ENCODE measurements at places on chromosomes 4 and X.
A peak's percentile ranks its signal among the peaks of the same experiment; 100 is the strongest.

GRCh38 chr4:181662383-181662782 lies 580.8 kb upstream of the TENM3 start:
- DNase-seq: no peak

- DNase-seq: no peak
Observed at GRCh38 chr4:107629318-107629717, 90.7 kb downstream of the PAPSS1 start.

- DNase-seq: no peak
Observed at GRCh38 chr4:101954975-101955678, 164.6 kb downstream of the BANK1 start.

- no peak for DNase-seq
Observed at GRCh38 chr4:5120067-5120466, 68.8 kb downstream of the STK32B start.

DNA sequence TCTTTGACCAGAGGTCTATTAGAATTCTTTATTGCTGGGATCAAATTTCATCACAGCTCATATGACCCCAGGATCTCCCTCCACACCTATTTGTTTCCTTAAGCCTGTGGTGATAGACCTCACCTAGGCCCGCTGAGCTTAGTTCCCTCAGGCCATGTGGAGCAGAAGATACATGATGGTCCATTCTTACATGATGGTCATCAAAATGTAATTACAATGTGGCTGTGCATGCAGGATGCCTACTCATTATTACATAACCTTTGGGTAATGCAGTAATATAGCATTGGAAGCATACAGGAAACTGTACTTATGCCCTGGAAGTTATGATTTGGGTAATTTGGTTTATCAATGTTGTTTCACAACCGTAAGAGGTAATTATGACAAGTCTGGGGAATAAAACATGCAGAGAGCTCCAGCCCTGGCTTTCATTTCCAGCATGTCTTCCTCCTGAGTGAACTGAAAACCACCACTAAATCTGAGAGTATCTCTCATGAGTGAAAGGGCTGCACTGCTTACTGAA lies 67.0 kb upstream of the AGA start:
- DNase-seq: no peak

GRCh38 chrX:10233173-10233572 lies 76.4 kb downstream of the CLCN4 start:
- DNase-seq: no peak

- no peak for DNase-seq
Observed at GRCh38 chr4:155081222-155081621, 127.2 kb upstream of the NPY2R start.

GRCh38 chr4:110622841-110623717 lies at the start of gene PITX2:
Gene PITX2, minus strand, starts transcription at chr4:110623077. Its CDS starts 617 bp downstream, at chr4:110622460.
- peak; percentile 86 for DNase-seq

DNA sequence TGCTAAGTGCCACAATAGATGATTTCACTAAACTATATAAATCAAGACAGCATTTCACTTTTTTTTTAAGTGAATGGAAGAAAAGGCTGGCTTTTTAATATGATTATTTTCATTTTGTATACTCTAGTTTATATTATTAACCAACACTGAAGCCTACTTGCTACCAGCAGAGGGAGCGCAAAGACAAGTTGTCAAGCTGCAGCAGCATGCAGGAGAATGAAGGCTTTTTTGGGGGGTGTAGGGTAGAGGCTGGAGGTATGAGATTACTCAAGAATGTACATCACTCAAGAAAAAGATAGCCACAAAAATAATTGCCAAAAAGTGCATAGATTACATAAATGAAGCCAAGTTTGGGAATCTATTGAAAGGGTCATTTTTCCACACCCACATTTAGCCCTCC lies 519.5 kb downstream of the FGF13 start:
- no peak for DNase-seq

DNA sequence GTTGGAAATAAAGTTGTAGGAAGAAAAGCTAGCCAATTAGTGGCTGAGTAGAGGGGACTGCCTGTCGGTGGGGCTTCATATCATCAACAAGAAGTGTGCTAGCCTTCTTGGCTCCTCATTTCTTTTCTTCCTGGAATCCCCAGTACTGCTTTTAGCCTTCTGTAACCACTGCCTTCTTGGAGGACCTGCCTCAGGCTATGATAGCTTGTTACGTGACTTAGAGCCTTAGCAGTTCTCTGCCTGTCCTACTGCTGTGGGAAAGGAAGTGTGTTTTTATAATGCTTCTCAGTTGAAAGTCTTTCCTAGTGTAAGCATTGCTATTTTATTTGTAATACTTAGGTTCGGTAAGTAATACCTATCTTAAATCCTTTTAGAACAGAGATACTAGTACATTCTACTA lies 61.9 kb downstream of the LARP1B start:
- DNase-seq: no peak

- DNase-seq: no peak
Observed at GRCh38 chr4:150641612-150642011, 59.7 kb downstream of the MAB21L2 start.

GRCh38 chr4:8842614-8843013 lies 29.0 kb downstream of the HMX1 start:
- DNase-seq: no peak

DNA sequence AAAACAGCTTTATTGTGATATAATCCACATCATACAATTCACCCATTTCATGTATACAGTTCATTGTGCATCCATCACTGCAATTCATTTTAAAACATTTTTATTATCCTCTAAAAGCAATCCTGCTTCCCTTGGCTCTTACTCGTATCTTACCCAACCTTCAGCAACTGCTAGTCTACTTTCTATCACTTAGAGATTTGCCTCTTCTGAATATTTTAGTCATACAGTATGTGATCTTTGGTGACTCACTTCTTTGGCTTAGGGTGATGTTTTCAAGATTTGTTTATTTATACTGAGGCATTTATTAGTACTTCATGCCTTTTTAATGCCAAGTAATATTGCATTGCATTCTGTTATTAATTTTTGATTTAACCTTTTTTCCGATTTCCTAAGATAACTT lies 15.0 kb upstream of the MSMO1 start:
- no peak for DNase-seq

GRCh38 chrX:12974305-12974795 lies 560 bp upstream of the TMSB4X start:
- no peak for DNase-seq

- DNase-seq: no peak
Observed at GRCh38 chr4:175891851-175892250, 79.8 kb upstream of the GPM6A start.

DNA sequence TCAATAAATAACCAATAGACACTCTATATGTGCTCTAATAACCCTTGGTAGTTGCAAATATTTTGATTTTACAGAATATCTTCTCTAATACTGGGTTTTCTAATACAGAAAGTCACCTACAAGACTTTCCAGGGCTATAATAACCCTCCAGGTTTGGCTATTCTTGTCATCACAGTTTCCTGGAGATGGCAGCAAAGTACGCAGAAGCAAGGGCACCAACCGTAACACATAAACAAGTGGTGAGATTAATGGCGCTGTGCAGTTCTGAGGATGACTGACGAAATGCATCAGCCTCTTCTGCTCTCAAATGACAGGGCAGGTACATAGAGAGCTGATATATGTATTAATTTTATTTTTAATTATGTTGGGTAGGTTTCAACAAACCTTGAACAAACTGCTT lies 122.4 kb downstream of the C4orf33 start:
- no peak for DNase-seq

Data from RWPE2 (cell line).